ENCODE measurements at places on chromosomes 1 and 21.

DNA sequence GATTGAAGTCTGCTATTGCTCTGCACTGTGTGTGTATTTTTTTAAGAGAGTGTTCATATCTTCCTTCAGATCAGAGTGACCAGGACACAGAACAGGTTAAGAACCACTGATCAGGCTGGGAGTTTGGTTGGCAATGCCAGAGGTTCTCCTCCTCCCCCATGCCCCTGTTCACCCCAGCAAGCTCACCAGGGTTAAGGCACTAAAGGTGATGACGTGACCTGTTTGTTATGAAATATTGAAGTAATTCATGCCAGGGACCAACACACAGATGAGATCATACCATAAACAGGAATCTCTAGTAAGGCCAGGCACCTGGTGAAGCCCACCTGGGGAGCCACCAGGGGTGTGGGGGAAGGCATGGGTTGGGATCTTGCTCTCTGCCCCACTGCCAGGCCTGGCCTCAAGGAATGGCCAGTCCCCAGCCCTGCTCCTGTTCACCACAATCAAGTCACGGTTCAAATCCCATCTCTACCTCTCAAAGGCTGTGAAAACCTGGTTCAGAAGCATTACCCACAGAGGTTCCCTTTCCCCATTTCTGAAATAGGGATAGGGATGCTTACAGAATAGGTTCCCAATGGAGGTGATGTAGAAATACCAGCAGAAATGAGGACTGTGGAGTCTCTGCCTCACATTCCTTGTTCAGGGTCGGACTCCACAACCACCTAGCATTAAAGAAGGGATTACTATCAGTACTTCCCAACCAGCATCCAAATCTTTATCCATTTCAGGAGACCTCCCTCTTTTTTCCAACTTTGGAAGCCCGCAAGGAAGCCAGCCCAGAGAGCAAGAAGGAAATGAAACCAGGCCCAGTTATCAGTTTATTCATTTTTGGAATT lies 2.4 kb downstream of the ID3 start:
- DNase-seq = no peak

- DNase-seq = no peak
Measured at GRCh38 chr1:39113109-39113743, 87.1 kb downstream of the NDUFS5 start.

- no peak for DNase-seq
Measured at GRCh38 chr1:208654241-208654640, 410.1 kb upstream of the PLXNA2 start.

GRCh38 chr1:76023669-76024435 lies 50.7 kb upstream of the ST6GALNAC3 start:
- no peak for DNase-seq

DNA sequence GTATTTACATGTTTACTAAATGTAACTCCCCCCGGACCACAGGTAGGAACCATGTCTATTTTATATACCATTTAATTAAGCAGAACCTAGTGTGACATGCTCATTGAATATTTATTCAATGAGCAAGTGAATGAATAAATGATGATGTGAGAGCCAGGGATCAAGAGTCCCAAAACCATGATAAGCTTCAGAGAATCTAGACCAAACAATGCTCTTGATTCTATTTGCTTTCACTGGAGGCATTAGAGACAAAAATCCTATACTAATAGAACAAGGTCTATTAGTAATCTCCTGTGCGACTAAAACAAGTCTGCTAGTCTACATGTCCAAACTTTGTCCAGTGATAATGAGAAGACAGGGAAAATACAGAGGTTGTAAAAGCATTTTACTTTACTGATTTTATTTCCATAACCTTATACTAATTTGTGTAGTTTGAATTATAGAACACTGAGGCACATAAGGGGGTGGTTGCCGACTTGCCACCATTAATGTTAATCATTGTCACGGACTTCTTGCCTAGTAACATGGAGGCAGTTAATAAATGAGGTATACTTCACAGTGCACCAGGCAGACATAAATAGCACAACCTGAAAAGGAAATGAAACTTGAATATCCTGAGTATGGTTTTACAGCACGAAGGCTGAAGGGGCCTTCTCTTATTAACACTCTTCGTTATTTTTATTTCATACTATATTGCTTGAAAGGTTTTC lies 69.8 kb downstream of the TBX15 start:
- no peak for DNase-seq

DNA sequence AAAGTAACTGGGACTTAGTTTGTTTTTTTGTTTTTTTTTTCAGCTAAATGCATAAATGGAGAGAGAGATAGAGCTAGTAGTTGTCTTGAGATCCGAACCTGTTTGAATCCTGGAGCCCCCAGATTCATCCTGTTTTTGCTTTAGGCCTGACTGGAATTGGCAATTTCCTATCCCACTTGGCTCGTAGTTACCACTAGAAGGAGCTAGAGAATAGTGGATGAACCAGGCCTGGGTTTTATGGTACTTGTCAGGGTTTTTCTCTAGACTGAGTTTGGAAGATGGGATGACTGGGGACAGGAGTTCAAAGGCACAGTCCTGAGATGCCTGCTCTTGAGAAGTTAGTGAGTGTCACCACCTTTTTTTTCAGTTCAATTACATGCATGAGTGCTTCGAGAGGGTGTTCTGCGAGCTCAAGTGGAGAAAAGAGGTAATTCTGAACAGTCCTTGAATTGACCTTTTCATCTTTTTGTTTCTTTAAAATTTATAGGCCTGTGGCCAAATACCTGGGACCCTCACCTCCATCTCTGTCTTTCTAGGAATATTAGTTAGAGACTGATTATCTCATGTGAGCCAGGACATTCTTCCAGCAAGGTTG lies 23.4 kb downstream of the CELF3 start:
- DNase-seq = no peak

- peak; percentile 25 for DNase-seq
Measured at GRCh38 chr1:40438391-40439015, 11.8 kb upstream of the ZFP69B start.

GRCh38 chr1:180926164-180926981 lies 13.7 kb downstream of the KIAA1614 start:
- peak; percentile 86 for DNase-seq

GRCh38 chr1:201756406-201756805 lies 72.6 kb upstream of the IPO9 start:
- DNase-seq = no peak

DNA sequence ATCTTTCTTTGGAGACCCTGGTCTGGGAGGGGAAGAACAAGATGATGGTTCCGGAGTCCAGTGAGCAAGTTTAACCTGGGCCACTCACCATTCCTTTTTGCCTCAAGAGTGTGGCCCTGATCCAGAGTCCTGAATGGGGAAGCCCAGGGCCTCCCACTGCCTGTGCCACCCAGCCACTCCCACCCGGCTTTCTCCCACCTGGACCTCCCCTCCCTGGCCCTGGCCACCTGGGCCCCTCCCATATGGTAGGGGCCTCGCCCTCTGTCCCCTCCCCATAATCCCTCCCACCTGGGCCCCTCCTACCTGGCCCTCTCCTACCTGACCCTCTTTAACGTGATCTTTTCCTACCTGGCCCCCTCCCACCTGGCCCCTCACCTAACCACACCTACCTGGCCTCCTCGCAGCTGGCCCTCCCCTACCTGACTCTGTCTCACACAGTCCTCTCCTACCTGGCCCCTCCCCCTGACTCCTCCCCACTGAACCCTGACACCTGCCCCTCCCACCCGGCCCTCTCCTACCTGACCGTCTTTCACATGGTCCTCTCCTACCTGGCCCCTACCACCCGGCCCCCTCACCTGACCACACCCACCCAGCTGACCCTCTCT lies 220.7 kb upstream of the VAMP3 start:
- DNase-seq = no peak

GRCh38 chr1:190832511-190832910 lies 354.8 kb upstream of the BRINP3 start:
- no peak for DNase-seq

- DNase-seq = no peak
Measured at GRCh38 chr1:198174297-198174696, 17.5 kb downstream of the NEK7 start.

GRCh38 chr1:204108312-204109141 lies 35.6 kb downstream of the SOX13 start:
- no peak for DNase-seq

DNA sequence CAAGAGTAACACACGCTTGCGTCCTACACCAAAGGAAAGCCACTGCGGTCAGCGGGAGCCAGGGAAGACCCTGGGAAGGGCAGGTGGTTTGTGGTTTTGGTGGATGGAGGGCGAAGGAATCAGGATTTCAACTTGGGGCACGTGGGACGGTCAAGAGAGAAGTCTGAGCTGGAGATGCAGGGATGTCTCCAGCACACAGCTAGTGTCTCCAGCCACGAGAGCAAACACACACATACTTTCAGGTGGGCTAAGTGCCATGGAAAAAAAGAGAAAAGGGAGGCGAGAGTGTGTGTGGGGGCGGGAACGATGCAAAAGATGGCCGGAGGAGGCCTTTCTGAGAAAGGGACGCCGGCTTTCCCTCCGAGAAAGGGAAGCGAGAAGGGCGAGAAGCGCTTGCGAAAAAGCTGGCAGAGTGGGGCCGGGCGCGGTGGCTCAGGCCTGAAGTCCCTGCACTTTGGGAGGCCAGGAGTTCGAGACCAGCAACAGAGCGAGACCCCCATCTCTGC lies 1.4 kb upstream of the SRRM1 start:
- peak; percentile 43 for DNase-seq

GRCh38 chr1:44798481-44799365 lies 1.5 kb upstream of the PLK3 start:
- DNase-seq = peak; percentile 43

GRCh38 chr1:236287356-236287755 lies 5.6 kb upstream of the ERO1B start:
- DNase-seq = no peak

DNA sequence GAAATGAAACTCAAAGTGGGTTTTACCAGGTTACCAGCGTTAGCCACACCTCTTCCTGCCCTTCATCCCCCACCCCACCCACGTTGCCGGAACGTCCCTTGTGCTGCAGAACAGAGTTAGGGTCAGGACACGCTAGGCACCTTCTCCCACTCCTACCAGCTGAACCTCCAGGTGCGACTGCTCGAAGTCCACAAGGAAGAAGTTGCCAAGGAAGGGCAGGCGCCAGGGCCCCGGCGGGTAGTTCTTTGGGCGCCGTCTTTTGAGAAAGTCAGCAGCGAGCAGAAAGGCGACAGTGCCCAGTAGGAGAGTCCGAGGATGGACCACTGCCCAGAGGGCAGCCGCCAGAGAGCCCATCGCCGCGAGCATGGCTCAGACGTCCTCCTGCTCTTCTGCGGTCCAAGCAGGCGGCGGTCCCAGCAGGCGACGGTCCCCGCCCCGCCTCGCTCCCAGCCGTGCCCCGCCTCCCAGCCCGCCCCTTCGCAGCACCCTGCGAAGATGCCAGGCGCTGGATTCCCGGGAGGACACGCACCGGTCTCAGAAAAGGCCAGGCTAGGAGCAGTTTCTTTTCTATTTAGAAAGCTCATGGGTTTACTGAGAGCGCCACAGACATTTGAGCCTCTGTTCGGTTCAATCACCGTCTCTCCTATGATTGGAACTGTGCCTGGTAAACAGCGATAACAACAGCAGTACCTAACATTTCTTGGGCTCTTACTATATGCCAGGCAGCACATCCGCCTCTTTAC lies at the start of gene CYP2J2:
CYP2J2 (minus strand) TSS at position 393 of the 743 bp plus-strand sequence; CDS start at position 366, 27 bp downstream.
- peak; percentile 57 for DNase-seq

DNA sequence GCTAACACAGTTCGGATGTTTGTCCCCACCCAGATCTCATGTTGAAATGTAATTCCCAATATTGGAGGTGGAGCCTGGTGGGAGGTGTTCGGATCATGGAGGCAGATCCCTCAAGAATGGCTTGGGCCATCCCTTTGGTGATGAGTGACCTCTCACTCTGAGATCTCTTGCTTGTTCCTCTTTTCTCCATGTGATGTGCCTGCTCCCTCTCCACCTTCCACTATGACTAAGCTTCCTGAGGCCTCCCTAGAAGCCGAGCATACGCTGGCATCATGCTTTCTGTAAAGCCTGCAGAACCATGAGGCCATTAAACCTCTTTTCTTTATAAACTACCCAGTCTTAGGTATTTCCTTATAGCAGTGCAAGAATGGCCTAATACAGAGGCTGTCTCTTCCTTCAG lies 8.1 kb upstream of the PLA2G5 start:
- DNase-seq = no peak

Data from adrenal gland (tissue), 19 donors.